ENCODE measurements at places on chromosomes 6 and 20.

GRCh38 chr6:45300736-45301135 lies 27.4 kb upstream of the RUNX2 start:
- DNase-seq = no peak

GRCh38 chr6:117345292-117345610 lies 79.9 kb downstream of the VGLL2 start:
- DNase-seq = no peak

DNA sequence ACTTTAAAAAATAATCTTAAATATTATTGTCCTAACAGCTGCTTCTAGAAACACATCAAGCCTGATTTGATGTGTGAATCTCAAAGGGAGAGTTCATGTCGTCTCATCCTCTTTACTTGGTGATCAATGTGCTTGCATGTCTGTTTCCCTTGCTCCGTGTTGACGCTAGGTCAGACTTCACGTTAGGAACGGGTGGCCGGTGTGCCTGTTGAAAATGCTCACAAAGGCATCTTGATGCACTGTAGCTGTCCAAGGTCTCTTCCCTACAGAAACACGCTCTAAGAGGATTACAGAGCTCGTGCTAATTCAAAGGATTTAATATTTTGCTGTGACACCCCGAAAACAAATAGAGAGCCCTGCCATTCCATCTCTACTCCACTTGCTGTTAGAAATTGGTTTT lies 84.6 kb downstream of the ID4 start:
- no peak for DNase-seq

DNA sequence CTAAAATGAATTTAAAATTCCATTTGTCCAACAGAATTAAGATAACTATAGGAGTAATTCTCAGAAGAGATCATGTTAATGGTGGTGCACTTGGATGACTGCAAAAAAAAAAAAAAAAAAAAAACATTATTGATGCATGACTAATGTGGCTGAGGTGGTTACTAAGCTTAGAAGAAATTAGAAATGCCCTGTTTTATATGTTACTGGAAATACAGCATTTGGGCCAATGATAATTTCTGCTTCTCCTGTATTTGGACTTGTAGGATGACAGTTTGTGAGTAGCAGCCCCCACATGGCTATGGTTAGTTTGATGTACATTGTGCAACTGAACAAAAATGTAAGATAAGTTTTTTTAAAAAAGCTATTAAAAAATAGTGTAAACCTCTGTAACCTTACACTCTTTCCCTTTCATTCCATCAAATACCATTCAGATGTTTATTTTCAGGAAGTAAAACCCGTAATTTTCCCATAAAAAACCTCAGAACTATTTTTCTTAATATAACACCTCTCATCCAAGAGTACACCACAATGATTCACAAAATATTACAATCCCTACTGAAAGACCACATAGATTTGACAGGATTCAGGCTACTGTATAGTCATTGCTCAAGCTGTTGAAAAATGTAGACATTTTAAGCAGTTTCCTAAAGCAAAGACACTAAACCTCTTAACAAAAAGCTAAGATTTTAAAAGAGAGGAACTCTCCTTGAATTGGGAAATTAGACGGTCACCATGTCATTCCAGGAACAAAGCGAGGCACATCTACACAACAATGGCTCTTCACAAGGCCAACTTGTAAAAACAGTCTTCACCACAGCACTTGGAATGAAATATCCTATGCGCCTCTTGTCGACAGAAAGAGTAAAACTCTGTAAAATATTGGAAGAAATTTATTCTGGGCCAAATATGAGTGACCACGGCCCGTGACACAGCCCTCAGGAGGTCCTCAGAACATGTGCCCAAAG lies 83.0 kb downstream of the WDR27 start:
- no peak for DNase-seq

DNA sequence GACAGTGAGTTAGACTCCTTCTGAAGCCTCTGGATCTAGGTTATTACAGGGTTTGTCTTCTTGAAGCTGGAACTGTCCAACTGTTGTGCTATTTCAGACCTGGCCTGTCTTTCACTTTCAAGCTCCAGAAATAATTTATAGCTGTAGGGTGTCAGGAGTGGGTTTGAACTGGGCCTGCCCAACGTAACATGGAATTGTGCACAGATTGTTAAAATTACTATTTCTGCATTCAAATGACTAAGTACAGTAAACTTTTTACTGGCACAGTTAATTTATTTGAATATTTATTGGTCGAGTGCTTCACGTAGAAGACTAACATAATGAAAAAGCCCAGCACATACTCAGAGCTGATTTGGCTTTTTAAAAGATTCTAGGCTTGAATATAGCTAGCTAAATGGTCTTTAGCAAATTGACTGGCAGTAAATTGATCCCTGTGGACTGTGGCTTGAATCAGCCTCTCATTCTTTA lies 74.3 kb downstream of the ARID1B start:
- no peak for DNase-seq

DNA sequence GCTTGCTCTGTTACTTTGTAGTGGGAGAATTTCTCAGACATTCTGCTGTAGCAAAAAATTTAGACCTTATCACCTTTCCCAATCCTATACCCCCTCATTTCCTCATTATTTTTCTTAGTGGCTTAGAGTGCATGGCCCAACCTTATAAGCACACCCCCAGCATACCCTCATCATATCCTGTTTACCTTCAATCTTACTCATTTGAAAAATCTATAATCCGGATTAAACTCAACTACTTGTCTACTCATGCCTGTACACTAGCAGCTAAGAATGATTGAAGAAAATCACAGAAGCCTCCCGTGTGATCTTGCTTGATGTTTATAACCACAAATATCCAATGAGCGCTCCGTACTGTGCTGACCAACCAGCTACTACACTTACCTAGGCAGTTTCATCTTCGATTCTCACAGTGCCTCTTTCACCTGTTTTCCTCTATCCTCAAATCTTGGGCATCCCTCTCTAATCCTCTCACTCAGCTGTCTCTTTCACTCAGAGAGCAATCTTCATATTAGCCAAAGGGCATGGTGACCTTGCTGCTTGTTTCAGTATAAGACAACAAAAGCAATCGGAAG lies 36.6 kb downstream of the AIG1 start:
- no peak for DNase-seq

GRCh38 chr6:43274127-43274915 lies 23.7 kb upstream of the SLC22A7 start:
- no peak for DNase-seq

- DNase-seq = no peak
Observed at GRCh38 chr6:141610741-141611140, 522.0 kb upstream of the GJE1 start.
